A172 (cell line): ENCODE measurements at places on chromosomes 5 and 9.

- DNase-seq: no peak
These were observed 70.6 kb downstream of the TENT4A start for GRCh38 chr5:6783787-6784186.

DNA sequence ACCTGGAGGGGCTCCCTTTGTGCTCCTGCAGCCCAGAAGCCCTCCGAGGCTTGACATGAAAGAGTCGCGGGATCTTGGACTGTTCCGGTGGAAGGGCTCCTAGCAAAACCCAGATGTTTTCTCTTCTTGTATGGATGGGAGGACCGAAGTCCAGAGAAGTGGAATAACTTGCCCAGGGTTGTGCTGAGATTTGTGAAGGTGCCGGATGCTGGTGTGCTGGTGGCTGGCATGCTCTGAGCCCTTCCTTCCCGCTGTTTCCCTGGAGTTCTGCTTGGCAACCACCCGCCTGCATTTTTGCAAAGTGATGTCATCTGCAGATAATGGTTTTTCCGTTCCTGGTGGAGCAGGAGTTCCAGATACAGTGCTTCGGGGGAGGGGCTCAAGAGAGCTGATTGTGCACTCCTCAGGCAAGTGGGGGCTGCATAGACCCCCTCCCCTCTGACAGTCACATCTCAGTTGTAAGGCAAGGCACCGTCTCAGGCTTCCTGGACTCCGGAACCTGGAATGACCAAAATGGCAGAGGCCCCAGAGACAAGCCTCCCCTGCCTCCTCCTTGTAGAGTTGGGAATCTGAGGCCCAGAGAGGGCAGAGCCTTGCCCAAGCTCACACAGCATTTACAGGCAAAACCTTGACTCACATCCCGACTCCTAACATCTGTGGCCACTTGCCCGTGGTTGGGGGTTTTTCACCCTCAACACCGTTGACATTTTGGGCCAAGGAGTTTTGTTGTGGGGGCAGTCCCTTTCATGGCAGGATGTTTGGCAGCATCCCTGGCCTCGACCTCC, 157.0 kb downstream of the RGS3 start:
- peak; percentile 94 for DNase-seq

GRCh38 chr9:114662081-114662989, 4.7 kb upstream of the TEX53 start:
- peak; percentile 37 for DNase-seq

DNA sequence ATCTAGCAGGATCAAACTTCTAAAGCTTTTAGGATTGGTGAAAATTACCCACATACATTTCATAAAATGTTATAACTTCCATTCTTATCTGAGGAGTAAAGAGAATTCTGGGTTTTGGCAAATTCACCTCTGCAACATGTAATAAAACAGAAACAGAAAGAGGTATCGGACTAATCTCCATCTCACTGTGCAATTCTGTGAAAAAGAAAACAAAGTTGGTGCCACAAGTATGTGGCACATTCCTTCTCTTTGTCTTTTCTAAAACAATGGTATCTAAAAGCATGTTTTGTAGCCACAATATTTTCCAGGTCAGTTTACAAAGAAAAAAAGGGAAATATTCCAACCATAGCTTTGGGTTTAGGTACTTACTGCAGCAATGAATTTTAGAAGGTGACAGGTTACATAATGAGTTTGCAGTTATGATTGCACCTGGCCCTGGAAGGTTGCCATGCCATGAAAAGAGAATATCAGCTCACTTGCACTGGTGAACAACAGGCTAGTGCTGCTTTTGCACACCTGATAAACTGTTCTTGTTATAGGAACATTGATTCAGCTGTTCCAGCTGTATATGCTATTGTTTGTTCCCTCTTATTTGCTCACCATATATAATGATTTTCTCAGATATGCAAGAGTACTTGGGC, 491.3 kb upstream of the MEF2C start:
- DNase-seq: no peak

DNA sequence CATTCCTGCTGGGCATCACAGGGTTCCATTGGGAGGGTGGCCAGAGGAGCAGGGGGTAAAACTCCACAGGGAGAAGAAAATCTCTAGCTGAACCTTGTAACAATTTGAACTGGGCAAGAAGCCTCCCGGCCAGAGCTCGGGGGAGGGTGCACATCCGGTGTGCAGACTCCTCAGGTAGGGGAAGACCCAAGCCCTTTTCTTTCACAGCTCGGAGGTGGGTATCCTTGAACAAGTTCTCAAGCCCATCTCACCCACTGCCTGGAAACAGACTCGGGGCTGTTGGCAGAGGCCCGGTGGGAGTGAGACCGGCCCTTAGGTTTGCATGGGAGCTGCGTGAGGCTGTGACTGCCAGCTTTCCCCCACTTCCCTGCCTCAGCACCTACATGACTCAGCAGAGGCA, 111.5 kb upstream of the IL7R start:
- no peak for DNase-seq

DNA sequence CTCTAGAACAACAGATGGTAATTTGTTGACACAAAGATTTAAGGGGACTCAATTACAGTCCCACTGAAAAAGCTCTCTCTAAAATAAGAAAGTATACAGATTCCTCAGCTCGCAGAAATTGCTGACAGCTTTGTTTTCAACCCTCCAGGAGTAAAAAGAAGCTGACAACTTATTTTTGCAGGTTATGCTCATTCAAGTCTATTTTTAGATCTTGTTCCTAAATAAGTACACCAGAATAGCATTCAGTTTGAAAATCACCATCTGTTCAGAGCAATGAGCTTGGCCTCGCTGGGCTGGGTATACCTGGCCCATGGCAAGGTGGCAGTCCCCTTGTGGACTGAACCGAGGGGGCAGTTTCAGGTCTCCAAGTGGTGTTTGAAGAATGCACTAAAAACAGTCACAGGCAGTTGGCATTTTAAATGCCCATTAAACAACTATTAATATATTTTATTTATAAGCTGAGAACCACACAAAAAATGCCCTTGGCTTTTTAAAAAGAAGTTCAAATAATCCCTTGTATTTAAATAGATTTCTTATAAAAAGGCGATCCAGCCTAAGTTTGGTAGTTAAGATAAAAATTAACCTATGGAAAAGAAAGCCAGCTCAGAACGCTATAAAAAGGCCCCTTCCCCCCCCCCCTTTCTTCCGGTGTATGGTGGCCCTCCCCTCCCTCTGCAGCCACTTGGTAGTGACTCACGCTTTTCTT, 169.2 kb downstream of the AUH start:
- DNase-seq: peak; percentile 19

DNA sequence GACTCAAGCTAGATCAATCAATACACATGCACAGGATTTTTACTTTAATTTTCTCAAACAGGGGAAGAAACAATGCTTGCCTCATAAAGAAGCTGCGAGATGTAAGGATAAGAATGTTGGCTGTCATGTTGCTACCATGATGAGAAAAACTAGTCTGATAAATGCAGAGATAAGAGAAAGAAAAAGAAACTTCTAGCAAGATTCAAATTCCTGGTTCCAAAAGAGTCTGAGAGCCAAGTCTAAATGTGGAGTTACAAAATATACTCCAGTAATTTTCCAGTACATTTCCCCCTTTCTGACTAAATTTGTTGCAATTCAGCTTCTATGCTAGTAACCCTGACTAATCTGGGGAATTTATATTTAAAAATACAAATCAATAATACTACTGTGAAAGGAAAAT, 10.4 kb upstream of the ANXA1 start:
- DNase-seq: no peak

DNA sequence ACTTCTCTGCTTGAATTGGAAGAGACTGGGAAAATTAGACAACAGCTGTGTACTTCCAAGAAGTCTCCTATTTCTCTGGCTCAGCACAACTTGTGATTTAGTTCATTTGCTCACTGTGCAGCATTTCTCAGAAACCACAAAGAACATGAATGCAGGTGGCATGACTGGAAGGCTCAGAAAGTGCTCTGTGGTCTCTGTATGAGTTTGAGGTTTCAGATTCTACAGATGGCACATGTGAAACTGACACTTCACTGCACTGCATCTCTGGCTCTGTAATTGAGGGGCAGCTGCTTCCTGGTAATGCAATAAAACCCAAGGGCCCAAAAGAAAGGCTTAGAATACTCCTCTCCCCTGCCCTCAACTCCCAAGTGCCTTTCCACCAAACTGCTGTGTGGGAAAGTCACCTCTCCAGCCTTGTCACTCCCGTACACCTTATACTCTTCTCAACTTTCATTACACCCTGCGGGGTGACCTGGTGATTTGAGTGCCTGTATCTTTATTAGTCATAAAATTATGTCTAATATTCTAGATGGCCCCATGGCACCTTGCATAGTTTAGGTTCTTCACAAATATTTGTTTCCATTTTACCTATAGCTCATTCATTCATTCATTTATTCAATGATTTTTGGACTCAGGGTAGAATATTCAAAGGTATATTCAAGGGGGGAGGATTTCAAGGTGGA, 82.5 kb downstream of the ESM1 start:
- DNase-seq: no peak

- DNase-seq: no peak
These were observed 48.1 kb downstream of the EBF1 start for GRCh38 chr5:159051421-159052282.

DNA sequence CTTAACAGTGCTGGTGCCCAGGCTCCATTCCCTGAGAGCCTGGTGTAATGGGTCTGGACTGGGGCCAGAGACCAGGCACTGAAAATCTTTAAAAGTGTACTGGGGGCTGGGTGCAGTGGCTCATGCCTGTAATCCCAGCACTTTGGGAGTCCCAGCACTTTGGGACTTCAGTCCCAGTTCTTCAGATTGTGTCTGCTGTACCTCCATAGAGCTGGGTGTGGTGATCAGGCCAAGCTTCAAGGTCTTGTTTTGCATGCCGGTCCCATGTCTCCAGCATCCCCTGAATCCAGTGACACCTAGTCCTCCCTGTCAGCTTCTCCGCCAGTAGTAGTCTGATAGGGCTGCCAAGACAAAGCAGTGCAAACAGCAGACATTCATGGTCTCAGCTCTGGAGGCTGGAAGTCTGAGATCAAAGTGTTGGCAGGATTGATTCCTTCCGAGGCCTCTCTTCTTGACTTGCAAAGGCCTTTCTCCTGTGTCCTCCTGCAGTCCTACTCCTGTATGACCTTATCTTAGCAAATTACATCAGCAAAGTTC, 108.2 kb downstream of the SYK start:
- no peak for DNase-seq

- no peak for DNase-seq
These were observed 21.0 kb upstream of the ERAP2 start for GRCh38 chr5:96855031-96855872.

DNA sequence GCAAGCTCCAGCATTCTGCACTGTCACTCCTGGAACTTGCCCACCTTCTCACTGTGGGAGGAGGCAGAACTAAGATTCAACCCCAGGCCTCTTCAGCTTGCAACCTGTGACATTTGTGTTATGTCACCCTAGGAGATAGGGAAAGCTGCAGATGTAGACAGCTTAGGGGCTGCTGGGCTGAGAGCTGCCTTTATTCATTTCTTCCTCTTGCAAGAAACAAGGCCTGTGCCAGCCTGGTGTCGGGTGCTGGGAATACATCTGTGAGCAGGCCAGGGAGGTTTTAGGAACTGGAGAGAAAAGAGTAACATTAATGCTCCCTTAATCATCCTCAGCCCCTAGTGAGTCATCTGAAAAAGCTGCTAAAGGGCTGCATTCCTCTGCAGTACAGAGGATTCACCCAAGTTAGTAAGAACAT, 101.8 kb downstream of the FGF18 start:
- DNase-seq: peak; percentile 95
